ENCODE measurements at places on chromosomes 7 and 10.

- no peak for DNase-seq
Measured at GRCh38 chr7:125136755-125137532, 207.3 kb upstream of the POT1 start.

- no peak for DNase-seq
Measured at GRCh38 chr10:103648636-103649532, 155.4 kb downstream of the NEURL1 start.

GRCh38 chr7:47080816-47081215, 501.1 kb downstream of the TNS3 start:
- no peak for DNase-seq

DNA sequence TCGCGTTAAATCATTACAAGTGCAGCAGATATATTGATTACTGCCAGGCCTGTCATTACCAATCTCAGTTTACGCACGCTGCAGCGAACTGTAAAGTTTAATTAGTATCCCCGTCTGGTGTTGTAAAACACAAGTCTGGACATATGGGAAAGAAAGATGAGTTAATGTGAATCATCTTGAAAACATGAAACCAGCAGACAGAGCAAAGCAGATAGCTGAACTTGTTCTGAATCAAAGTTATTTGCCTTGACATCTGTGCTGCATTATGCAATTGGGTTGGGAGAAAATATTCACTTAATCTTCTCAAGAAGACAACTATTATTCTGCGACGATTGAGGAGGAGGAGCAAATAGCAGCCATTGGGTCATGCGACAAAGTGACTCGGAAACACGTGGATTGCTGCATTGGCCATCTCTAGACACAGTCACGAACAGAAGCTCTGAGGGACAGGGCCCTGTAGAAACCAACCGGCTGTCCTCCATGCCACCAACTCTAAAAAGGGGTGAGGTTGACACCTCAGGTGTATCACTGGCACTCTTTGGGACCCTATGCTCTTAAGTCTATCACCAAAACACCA, 156.3 kb upstream of the C7orf33 start:
- no peak for DNase-seq

DNA sequence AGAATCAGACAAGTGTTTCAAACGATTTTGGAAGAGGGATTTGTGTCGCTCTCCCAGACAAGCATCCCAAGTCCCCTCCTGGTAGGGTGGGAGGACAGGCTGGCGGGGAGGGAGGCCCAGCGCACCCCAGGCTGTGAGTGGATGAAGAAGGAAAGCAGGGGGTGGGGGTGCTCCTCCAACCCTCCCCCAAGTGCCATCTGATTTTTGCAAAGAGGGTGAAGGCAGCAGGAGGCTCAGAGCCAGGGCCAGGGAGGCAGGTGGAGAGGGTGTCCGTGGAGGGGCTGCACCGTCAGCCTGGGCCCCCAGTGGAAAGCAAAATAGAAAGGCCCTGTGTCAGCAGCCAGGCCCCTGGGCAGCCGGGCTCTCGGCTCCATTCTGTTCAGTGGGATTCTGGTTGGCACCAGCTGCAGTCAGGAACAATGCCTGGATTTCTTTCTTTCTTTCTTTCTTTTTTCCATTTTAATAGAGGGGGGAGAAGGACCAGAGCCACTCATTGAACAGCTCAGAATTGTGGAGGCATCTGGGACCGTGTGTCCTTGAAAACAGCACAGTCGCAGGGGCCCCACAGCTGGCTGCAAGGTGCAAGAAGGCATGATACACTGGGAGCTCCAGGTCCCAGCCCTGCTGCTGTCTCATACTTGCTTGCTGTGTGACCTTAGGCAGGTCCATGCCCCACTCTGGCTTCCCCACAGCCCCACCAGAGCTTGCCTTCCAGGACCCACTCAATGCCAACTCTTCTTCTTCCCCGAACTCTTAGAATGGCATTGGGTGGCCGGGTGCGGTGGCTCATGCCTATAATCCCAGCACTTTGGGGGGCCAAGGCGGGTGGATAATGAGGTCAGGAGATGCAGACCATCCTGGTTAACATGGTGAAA, 7.1 kb upstream of the ZMIZ1 start:
- no peak for DNase-seq

DNA sequence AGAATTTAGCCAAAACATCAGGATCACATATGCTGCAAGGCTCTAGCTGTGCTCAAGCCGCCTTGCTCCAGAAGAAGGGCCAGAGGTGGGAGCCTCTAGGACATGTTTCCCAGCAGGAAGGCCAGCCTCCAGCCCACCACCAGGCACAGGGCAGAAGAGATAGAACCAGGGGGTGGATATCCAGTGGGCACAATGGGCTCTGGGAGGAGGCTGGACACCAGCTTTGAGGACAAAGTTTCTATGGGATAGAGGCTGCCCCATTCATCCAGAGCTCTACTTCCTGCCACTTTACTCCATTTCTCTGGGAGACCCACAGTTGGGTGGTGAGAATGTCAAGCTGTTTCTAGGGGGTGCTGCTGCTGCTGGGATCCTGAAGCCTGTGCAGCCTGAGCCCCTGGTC, 77.1 kb downstream of the ARHGAP22 start:
- no peak for DNase-seq

- no peak for DNase-seq
Measured at GRCh38 chr10:77392851-77393250, 244.8 kb downstream of the KCNMA1 start.

DNA sequence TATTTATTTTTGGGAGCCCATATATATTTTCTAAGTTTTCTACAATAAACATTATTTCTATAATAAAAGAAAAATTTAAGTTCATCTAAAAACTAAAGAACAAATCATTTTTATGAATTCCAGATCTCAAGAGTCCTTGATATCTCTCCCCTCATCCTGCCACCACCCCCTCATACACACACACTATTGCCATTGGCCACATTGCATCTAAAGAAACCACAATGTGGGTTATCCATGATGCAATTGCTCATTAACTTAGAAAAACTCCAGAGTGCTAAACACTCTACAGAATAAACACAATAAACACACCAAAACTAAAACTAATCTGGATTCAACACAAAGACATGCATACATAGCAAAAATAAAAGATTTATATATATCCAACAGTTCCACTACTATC, 37.8 kb downstream of the FAM13C start:
- DNase-seq = no peak

DNA sequence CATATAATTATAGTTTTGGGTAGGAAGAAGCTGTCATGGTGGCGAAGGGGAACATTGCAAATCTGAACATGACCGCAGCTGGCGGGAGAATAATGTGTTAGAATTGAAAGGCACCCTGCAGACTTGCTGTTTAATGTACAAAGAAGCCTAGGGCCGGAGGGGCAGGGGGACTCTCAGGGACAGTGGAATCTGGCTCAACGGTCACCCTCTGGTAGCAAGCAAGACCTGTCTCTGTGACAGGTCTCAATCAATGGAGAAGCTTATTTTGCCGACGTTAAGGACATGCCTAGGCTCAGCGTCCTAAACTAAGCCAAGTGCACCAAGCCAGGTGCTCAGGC, 177.3 kb downstream of the NSUN6 start:
- DNase-seq = no peak

- DNase-seq = no peak
Measured at GRCh38 chr7:154919344-154920225, 83.3 kb downstream of the PAXIP1 start.

DNA sequence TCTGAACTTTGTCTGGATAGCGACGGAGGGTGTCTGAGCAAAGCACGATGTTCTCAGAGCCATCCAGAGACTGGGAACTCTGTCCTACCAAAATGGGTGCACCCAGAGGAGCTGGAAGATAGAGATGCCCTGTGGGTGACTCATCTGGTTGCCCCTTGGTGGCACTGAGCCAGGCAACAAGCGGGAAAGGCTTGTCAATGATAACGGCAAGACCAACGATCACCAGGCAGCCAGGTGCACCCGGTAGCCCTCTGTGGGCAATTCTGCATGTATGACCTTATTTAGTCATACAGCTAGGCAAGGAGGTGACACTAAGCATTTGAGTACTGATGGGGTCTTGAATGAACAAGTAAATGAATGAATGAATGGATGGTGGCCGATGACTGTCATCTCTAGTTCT, 2.8 kb upstream of the ELN start:
- DNase-seq = no peak

GRCh38 chr7:130365088-130365487, 15.2 kb upstream of the CPA1 start:
- no peak for DNase-seq
